Epithelial cell of esophagus (primary cell): ENCODE measurements at places on chromosomes 2 and 18.

- DNase-seq, result no peak
Observed at GRCh38 chr2:140355511-140356090, 1575.4 kb upstream of the NXPH2 start.

GRCh38 chr2:147351784-147352183, 493.0 kb upstream of the ACVR2A start:
- DNase-seq, result no peak

GRCh38 chr2:46967990-46968647, 52.5 kb upstream of the MCFD2 start:
- peak; percentile 91 for DNase-seq

DNA sequence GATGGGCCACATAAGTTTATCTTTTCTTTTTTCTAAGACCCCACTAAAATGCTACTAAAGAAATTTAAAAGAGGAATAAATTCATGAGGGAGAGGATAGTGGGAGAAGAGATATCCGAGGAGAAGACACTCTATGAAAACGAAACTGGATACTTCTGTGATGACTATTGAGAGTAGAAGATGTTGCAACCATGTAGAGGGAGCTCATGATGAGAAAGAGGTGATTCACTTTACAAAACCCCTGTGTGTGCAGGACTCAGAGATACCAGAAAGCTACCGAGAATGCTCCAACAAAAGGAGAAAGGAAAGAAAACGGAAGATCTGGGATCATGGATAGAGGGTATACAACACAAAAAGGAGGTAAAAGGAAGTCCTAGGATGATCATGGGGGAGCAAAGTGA, 34.9 kb downstream of the SLC38A11 start:
- peak; percentile 92 for DNase-seq

DNA sequence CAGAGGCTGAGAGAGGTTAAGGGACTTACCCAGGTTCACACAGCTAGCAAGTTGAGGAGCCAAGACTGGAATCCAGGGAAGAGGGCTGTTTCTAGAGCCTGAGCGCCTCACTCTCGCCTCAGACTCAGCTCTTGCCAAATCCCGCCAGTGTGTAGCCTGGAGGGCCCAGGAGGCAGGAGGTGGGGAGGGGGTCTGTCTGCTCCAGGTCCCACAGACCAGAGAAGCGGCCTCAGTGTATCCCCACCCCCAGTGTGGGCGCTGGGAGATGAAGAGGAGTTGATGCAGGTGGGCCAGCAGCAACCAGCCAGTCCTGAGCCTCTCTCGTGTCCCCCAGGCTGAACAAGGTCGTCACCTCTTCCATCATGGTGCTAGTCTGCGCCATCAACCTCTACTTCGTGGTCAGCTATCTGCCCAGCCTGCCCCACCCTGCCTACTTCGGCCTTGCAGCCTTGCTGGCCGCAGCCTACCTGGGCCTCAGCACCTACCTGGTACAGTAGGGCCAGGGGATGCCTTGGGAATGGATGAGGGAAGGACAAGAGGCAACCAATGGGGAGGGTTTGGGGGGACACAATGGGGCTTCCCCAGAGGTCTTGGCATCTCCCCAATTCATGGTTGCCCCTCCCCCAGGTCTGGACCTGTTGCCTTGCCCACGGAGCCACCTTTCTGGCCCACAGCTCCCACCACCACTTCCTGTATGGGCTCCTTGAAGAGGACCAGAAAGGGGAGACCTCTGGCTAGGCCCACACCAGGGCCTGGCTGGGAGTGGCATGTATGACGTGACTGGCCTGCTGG, 5.2 kb upstream of the CTDSP1 start:
- no peak for DNase-seq

DNA sequence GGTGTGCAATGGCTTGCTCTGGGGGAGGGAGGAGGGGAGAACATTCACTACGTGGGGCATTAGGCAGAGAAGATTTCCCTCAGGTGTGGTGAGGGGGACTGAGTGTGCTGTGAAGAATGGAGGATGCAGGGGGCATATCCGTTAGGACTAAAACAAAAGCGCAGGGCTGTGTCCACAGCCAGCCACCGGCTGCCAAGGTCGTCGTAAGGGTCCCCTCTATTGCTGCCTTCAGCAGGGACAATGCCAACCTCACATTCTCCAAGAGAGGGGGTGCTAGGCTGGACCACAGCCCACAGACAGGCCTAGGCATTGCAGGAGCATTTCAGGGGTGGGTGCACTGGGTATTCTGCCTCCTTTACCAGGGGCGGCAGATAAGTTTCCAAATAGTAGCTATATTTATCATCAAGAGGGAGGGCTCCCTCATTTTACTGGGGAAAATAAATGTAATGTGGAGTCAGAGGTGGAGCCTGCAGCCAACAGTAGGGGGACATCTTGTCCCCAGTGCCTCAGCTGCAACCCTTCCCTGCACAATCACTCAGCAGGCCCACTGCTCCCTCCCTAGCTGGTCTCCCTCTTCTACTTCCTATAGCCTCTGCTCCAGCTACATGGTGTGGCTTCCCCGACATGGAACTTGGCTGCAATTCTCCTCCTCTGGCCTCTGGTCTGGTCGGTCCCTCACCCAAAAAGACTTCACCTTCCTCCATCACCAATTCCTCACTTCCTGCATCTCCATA, 74.9 kb upstream of the OTOF start:
- no peak for DNase-seq
